ENCODE measurements at places on chromosomes 12 and 14.

GRCh38 chr14:104112113-104112505, 26.3 kb upstream of the KIF26A start:
- no peak for DNase-seq

DNA sequence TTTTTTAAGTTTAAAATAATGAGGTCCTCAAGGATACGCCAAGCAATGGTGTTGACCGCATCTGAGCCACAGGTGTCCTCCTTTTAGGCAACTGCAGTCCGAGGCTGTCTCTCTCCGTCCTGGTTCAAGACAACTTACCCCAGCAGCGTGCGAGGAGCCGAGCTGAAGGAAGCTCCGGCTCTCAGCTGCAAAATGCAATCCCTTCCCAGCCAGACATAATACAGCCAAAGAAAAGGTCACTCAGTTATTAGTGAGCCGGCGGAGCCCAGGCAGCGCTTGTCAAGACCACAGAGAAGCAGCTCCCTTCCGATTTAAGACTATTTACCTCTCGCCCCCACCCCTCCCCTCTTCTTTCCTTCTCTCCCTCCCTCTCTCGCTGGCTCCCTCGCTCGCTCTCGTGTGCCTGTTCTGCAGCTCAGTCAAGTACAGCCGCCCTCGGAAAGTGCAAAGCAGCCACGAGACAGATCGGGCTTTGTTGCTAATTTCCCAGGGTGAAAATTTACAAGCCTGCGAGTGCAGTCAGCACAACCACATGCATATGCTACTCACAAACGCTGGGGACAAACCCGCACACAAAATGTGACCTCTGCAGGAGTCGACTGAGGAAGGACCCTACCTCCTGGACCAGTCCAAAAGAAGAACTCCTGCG, 363 bp upstream of the LMO3 start:
- DNase-seq, result peak; percentile 46

DNA sequence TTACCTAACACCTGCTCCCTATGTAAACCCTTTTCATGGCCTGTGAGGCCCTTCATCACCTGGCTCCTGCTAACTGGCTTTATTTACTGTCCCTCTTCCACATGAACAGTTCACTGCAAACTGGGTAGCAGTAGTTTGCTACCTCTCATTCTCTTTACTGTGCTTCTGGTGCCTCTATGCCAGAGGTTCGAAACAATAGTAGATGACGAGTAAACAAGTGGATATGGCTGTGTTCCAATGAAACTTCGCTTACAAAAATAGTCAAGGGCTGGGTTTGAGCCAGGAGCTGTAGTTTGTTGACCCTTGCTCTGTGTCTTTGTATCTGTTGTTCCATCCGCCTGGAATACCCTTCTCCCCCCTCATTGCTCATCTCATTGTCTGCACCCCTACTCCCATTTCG, 233.6 kb upstream of the RMST start:
- peak; percentile 89 for DNase-seq

DNA sequence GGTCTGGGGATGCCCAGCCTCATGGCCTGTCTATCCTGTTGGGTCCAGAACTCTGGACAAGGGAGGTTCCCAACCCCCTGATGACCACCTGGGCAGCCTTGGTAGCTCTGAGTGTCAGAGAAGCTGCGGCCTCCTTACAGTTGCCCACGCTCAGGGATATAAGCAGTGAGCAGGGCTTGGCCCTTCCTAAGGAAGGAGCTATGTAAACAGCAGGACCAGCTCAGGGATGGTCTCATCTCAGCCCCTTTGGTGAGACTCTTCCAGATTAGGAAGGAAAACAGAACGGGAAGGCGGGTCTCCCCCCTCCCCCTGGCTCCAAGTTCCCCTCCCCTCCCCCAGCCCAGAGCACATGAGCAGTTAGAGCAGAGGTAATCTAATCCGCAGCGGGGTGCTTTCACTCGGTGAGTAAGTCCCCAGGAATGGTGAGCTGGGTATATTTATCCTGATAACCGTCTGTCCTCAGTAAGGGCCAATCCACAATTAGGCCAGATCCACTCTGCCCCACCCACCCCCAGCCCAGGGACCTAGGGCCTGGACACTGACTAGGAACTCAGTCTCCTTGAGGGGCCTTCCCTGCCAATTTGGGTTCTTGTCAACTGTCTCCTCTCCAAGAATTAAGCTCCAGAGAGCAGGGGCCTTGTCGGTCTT, 29.5 kb upstream of the RPLP0 start:
- no peak for DNase-seq

DNA sequence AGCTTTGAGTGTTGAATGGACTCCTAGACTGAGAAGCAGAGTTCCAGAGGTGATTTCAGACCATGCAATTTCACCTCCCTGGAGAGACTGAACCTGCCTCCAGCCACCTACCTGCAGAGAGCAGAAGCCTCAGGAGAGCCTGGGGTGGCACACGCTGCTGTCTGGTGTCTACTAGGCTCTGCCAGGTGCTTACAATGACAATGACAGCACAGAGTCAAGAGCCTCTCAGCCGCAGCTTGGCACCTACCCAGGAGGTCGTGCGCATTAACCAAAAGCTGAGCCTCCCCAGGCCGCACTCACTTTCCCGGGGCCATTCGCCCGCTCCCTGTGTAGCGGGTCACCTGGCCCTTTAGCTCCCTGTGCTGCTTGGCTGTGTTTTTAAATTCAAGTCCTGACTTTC, 63.2 kb downstream of the TESC start:
- peak; percentile 95 for DNase-seq

DNA sequence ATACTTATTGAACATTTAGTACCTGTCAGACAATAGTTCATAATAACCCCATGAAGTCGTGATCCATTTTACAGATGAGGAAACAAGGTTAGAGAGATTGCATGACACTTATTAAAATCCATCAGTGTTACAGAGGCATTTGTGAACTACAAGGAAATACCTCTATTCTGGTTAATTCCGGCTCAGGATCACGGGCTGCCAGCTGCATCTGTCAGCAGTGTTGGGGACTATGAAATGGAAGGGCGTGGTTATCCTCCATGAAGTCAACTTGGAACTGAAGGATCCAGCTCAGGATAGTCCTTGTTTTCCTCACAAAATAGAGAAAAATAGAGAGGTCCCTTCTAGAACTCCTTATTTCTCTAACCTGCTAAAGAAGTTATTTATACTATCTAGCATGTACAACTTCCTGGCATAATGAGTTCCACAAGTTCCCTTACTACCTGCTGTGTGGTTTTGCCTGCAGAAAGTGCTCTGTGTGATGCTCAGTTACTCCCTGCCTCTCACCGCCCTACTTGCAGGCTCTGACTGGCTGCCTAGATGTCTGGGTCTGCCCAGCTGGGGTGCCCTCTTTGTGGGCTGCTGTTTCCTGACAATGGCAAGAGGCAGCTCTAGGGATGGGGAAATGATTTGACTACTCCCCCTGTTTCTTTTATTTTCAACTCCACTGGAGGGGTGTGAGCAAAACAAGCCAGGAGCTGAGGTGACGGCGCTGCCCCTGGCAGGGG, 36.8 kb downstream of the PLXNC1 start:
- no peak for DNase-seq

- DNase-seq, result no peak
Observed at GRCh38 chr14:51547260-51547659, 104.5 kb upstream of the FRMD6 start.

- DNase-seq, result no peak
Observed at GRCh38 chr12:93322784-93323183, 54.9 kb upstream of the NUDT4 start.

DNA sequence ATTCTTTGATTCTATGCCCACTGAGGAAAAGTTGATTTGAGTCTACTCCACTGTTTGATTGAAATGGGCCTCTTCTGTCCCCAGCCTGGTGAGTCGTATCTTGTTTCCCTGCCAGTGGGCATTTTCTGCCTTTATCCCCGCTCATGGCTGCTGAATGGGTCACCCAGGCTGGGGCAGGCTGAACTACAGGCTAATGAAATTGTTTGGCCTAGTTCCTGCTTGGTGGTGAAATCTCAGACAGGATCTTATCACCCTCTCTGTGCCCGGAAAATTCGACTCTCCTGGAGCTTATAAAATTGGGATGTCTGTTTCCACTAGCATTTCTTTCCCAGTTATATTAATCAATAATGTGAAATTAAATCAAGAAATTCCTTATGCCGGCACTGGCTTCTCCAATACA, 65.0 kb downstream of the CHST11 start:
- DNase-seq, result no peak

DNA sequence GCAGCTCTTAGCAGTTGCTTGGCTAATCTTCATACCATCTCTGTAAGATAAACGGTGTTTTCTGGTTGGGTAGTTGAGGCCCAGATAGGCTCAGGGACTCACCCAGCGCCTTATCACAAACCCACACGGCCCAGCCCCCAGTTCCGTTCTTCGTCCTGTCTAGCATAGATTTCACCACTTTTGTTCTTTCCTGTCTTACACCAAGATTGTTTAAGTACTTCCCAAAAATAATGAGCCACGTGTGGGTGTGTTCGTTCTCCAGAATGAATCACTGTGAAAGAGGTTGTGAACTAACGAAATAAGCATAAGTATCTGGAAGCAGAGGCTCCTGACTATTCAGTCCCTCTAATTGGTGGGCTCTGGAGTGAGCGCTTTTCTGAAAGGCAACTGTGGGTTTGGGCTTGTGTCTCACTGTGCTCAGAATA, 21.4 kb downstream of the ACVR1B start:
- DNase-seq, result no peak

DNA sequence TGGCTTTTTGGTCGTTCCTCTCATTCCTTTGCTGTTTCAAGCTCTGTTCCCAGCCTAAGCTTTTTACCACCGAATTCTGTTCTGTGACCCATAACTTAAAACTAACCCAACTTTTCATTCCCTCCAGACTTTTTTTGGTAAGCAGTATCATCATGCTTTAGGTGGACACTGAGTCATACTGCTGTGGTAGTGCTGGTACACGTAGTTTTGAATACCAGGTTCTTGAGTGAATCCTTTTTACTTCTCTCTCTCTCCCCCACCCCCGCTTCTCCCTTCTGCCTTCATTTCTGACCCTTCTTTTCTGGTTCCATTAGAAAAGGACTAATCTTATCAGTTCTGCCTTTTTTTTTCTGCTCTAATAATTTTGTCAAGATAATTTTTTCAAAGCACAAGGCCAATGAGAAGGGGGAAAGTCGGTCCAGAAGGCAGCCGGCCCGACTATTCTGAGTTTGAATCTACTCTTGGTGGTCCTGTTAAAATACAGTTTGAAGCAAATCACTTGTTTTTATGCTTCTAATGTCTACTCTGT, 2.3 kb upstream of the MDM2 start:
- DNase-seq, result no peak

- DNase-seq, result no peak
Observed at GRCh38 chr14:73887318-73887616, 608 bp downstream of the ZNF410 start.

DNA sequence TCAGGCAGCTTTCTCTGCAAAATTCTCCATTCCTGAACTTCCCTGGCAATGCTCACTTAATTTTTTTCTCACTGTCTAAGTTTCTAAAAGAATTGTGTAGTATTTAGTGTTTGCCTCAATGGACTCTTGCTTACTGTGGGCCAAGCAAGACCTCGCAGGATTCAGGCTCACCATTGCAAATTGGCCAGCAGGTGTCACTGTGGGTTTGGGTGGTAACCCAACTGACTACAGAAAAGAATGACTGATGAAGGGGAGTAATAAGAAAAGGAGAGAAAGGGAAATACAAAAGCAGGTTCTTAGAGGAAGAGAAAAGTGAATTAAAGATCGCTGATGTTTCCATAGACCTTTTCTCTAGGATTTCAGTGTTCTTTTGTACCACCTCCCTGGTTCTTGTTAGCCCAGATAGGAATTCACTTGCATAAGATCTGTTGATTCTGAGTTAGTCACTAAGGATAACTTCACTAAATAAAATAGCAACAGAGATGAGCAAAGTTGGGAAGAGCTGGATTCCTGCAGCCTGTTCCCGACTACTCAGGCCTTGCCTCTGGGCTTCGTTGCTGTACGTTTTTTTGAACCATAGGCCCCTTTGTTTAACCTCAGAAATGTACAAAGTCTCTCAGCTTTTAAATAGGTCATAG, 386.5 kb upstream of the DDHD1 start:
- DNase-seq, result peak; percentile 69

DNA sequence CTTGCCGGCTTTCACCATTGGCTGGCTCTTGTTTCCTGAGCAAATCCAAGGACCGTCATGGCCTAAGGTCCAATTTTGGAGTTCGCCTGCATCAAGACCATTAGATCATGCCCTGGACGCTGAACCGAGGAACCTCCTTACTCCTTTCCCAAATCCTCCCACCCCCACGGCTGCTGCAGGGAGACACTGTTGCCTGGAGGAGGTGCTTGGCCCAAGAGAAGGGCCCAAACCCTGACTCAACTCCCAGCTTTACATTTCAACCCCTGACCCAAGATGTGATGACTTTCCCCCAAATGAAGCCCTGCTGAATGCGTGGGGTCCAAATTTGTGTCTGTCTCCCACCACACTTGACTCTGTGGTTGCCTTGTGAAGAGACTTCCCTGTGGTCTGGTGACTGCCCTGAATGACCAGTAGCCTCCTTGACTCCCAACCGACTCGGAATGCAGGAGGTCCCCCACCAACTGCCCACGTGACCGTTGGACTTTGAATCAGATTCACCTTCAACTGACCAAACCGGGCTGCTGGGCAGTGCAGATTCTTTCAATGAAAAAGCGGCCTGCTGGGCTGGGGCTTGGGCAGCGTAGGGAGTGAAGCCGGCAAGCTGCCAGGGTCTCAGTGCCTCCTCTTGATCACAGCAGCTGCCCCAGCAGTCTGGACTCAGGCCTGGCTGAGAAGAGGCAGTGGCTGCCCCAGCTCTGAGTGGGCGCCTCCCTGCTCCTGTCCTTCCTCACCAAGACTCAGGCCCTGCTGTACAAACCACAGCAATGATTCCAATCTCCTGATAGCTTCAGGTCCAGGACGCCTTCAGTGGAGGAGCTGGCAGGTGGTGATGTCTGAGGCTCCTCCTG, 46.7 kb upstream of the OASL start:
- DNase-seq, result no peak

DNA sequence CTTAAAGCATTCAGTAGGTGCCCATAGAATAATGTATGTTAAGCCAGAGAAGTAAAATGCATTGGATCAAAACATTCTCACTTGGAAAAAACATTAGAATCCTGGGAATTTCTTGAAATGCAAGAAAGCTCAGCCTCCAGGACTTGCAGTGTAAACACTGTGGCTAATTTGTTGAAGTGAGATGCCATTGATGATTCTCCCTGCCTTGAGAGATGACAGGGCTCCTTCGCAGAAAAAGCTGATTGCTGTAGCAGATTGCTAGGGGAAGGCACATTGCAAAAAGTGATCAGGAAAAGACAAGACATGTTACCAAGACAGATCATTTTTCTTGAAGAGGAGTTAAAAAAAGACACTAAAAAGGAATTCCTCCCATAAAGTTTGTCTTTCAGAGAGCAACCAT, 204.2 kb upstream of the HMGA2 start:
- DNase-seq, result no peak
